Osteocyte (in vitro differentiated cells): ENCODE measurements at places on chromosomes 2 and 18.
A peak's percentile ranks its signal among the peaks of the same experiment; 100 is the strongest.

GRCh38 chr2:227973241-227973640, 101.8 kb downstream of the DAW1 start:
- DNase-seq = no peak

GRCh38 chr18:2212598-2213205, 358.6 kb downstream of the METTL4 start:
- DNase-seq = no peak

- DNase-seq = no peak
These were observed 87.5 kb downstream of the POLR1A start for GRCh38 chr2:86017901-86018896.

DNA sequence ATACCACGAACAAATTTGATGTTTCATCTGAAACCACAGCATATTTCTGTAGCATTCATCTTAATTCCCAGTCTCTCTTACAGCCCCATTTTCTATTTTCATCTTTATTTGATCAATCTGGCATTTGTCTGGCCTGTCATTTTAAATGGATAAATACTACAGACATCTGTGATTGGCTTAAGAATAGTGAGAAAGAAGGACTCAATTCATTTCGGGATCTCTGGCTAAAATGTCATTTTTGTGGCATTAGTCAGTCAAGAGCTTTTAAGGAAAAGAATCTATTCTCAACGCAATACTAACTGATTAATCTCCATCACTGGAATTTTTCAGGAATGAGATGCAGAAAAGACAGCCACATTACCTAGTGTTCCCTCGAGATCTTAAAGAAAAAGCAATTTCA, 585.9 kb downstream of the IRS1 start:
- no peak for DNase-seq

DNA sequence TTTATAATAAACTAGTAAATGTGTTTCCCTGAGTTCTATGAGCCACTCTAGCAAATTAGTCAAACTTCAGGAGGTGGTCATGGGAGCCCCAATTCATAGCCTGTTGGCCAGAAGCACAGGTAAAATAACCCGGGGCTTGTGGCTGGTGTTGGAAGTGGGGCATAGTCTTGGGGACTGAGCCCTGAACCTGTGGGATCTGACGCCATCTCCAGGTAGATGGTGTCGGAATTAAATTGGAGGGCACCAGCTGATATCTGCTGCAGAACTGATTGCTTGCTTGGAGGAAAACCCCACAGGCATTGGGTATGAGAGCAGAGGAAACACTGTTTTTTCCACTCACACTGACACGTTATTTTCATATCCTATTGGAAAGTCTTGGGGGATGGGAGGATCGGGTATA, 14.1 kb downstream of the NMS start:
- no peak for DNase-seq

- no peak for DNase-seq
These were observed 17.5 kb upstream of the POLI start for GRCh38 chr18:54251606-54252390.

DNA sequence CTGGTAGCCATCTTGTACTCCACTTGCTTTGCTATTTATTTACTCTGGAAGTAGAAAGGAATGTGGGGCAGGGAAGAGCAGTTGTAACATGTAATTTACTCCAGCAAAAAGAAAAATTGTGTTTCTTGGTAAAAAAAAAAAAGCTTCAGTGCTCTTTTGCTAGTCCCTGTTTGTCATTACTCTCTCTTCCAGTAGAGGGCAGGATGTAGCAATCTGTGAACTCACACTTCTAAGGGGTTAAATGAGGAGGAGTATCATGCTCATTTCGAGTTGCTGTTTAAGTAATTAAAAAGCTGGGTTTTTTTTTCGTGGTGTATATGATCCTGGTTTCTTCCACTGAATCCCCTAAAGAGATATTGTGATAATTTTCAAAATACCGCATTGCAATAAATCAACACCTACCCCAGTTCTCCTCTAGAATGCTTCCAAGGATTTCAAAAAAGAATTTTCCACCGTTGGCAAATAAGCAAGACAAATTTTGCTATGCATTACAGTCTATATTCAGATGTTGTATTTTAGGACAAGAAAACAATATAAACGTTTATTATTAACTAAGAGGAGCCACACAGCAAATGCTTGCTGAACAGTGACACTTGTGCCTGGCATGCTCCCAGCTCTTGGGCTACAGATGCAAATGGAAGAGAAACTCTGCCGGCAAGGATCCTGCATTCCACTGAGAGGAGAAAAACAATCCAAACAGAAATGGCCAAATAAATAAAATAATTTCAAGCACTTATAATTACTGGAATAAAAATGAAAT, 261.6 kb downstream of the ASXL3 start:
- no peak for DNase-seq

- DNase-seq = no peak
These were observed 103.5 kb downstream of the UPP2 start for GRCh38 chr2:158205215-158205614.

GRCh38 chr2:160180172-160180571, 19.9 kb downstream of the ITGB6 start:
- no peak for DNase-seq

GRCh38 chr2:47422560-47422959, 19.6 kb downstream of the MSH2 start:
- DNase-seq = no peak

- no peak for DNase-seq
These were observed 3.1 kb upstream of the SPAST start for GRCh38 chr2:32060266-32060665.

GRCh38 chr2:71944183-71944550, 203.5 kb downstream of the CYP26B1 start:
- peak; percentile 77 for DNase-seq

- DNase-seq = no peak
These were observed 67.2 kb downstream of the ADI1 start for GRCh38 chr2:3451926-3452671.

GRCh38 chr2:98327776-98328175, 18.5 kb upstream of the CNGA3 start:
- no peak for DNase-seq

DNA sequence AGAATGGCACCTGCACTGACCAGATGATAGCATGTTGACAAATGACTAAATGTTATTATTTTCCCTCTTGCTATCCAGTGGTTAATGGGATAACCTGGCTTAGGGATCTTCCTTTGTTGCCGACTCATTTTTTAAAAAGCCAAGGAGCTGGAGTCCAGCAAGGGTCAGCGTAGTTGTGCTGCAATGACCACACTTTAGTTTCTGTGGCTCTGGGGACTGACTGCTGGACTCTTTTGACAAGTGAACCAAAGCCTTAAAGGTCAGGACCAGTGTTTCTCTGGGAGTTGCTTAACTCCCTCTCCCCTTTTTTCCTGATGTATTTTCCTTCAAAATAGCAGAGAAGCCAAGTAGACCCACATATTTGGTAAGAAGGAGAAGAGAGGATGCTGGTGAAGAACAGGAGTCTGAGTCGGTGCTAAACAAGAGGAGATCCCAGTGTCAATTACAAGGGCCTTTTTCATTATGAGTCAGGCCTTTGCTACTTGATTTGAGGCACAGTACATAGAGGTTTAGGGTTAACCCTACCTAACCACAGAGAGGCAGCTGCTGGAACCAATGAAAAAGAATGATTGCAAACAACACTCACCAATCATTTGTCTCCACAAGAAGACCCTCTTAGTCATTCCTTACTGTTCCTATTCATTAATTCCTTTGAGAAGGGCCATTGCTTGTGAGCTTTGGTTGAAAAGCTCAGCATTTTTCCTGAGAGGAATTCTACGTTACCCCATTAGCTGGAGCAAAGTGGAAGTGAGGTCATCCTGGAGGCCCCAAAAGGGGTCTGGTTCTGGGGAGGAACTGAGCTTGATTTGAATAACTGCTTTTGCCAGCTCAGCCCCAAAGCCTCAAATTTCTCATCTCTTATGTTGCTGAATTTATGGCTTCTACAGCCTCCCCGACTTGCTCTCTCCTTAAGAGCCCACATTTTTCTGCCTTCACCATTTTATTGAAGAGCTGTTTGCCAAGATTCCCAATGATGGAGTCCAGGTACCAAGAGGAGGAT, 137.6 kb upstream of the HNMT start:
- no peak for DNase-seq

GRCh38 chr2:216436383-216436782, 24.1 kb downstream of the SMARCAL1 start:
- DNase-seq = no peak

DNA sequence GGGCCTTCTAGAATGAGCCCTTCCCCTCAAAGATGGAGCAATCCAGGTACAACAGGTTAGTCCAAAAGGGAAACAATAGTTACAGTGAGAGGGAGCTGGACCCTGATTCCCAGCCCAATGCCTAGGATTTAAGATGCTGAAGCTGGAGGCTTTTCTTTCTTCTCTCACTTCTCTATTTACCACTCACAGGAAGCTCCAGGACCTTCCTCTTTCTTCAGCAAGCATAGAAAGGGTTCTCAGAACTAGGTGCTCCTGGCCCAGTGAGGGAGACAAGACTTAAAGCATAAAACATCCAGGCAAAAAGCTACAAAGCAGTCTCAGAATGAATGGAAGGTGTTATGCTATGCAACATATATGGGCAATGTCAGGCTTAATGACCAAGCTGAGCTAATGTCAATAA, 279.0 kb downstream of the SRBD1 start:
- no peak for DNase-seq

DNA sequence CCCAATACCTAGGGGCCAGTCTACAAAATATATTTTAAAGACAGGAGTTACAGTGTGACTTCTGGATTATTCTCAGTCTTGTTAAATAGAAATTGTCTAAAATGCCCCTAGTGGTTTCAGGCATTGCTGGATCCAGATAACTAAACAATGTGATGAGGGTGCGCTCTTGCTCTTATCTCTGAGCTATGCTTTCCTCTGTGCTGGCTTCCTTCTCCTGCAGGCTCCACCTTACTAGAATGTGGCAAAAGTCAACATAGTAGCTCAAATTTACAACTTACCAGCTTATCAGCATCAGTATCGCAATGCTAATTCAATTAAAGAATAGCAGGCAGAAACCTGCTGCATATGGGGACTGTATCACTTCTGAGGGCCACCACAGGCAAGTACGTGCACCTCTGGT, 61.3 kb upstream of the RNU4ATAC start:
- DNase-seq = no peak

DNA sequence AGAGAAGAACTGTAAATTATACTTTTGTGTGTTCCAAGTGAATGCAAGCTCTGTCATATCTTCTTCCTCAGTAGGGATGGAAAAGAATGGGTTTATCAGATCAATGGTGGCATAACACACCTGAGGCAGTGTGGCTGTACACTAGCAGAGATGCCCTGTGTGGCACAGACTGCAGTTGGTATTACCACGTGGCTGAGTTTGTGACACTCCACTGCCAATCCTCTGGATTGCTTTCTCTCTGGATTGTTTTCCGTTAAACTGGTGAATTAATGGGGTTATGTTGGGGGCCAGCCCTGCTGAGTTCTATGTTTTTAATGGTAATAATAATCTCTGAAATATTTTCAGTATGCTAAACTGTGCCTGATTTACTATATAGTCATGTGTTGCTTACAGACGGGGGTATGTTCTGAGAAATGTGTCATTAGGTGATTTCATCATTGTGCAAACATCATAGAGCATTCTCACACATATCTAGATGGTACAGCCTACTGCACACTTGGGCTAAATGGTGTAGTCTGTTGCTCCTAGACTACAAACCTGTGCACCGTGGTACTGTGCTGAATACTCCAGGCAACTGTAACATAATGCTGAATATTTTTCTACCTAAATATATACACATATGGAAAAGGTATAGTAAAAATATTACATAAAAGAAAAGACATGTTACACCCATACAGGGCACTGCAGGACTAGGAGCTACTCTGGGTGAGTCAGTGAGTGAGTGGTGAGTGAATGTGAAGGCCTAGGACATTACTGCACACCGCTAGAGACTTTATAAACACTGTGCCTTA, 84.7 kb upstream of the ST6GAL2 start:
- no peak for DNase-seq

GRCh38 chr2:139359818-139360217, 579.6 kb upstream of the NXPH2 start:
- no peak for DNase-seq

DNA sequence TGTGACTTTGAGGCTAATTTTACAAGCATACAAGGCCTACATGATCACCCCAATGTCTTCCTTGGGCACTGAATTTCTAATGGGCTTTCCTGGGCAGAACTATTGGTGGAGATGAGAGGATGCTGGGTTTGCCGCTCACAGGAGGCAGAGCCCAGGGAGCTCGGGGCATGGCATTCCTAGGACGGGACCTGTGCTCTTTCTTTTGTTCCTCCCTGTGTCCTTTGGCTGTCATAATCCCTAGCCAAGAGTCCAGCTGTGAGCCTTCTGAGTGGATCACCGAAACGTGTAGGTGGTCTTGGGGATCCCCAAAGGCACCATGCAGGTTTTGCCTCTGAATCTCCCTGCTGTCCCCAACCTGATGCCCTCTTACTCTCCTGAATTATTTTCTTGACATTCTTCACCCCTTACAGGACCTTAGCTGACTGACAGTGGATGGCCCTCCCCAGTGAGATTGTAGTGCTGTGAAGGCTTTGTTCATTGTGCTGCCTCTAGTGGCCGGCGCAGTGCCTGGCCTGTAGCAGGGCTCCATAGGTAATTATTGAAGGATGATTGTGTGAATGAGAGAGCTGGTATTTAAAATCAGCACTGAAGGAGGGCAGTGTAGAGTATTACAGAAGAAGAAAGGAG, 221.9 kb downstream of the ZNF407 start:
- DNase-seq = no peak

- no peak for DNase-seq
These were observed 144.0 kb downstream of the EML6 start for GRCh38 chr2:54867457-54867856.

DNA sequence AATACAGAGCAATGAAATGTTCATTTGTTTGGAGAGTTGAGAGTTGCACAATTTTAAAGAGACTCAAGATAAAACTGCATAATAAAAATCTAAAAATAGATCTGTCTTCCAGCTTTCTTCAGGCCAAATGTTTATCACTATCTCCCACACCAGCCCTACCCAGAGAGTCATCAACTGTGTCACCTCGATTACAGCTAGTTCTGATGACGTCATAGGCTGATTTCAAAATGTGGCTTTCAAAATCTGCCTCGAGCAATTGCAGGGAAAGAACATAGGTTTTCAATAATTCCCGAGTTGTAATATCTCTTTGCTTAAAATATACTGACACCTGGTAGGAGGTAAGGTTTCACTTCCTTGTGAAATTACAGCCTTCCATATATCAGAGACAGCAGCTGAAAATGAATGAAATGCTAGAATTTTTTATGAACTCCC, 677.6 kb upstream of the ID2 start:
- DNase-seq = no peak

- DNase-seq = no peak
These were observed 324.1 kb downstream of the DLGAP1 start for GRCh38 chr18:4130734-4131719.
